ENCODE measurements at places on chromosomes 6 and 20. TPM values are rescaled to one million over a fixed set of nuclear protein-coding genes. Genes with fewer than 3 reads are reported as not detected.

- DNase-seq: no peak
Observed at GRCh38 chr20:62815066-62815991, 1.5 kb upstream of the COL9A3 start.

The FAM184A gene
- polyA plus RNA-seq: 11.3 TPM

- no peak for DNase-seq
Observed at GRCh38 chr6:56072856-56073255, 174.5 kb downstream of the COL21A1 start.

The DPPA5 gene
- not detected for polyA plus RNA-seq

The TNFRSF6B gene
- polyA plus RNA-seq: 0.67 TPM

The ZSCAN26 gene
- polyA plus RNA-seq: 37.2 TPM

DNA sequence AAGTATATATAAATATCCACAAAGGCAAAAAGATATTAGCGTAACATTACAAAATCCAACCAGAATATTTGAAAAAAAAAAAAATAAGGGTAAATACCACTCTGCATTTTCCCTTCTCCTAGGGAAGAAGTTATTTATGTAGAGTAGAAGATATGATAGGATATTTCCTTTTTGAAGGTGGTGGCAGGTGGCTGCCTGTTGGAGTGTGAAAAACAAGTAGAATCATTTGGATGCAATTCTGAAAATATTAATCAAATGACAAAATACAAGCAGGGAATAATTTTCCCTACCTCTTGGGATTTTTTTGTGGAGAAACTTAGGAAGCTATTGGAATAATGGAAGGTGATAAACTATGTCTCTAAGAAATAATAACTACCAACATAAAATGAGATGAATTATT lies 62.5 kb upstream of the OGFRL1 start:
- DNase-seq: no peak

DNA sequence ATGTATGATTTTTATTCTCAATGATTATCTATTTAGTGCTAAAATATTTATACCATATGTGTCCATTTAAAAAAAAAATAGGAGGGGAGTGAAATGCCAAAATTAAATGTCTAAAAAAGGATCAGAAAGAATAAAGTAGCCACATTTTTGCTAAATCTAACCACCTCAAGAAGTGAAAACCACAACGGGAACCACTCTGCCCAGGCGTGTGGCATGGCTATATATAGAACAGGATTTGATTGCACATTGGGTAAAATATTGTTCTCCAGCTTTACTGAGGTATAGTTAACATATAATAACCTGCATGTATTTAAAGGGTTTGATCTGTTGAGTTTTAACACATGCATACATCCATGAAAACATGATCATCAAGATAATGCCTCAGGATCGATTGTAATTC lies 19.0 kb upstream of the AFDN start:
- DNase-seq: no peak

The MYLK2 gene
- 0.87 TPM for polyA plus RNA-seq

- no peak for DNase-seq
Observed at GRCh38 chr20:49661560-49662329, 51.9 kb downstream of the B4GALT5 start.

GRCh38 chr20:20167698-20168097 lies 115.4 kb downstream of the CFAP61 start:
- no peak for DNase-seq

DNA sequence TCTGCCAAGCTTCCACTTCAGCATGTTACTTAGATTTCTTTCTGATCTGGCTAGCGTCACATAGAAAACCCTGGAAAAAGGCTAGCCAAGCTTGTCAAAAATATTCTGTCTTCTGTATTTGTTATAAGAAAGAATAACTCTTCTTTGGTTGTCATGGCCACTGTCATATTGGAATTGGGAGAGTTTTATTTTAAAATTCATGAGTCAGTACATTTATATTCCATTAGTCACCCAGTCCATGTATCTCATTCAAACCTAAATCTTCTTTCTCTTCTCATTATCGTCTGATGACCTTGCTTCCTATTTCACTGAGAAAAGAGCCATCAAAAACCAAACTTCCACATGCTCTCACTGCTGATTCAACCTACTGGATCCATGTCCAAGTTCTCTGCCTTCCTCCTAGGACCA lies 65.7 kb downstream of the EPM2A start:
- no peak for DNase-seq

The ZBTB46 gene
- 16.1 TPM for polyA plus RNA-seq

The CDSN gene
- polyA plus RNA-seq: not detected

The SLC22A16 gene
- 3.1 TPM for polyA plus RNA-seq

DNA sequence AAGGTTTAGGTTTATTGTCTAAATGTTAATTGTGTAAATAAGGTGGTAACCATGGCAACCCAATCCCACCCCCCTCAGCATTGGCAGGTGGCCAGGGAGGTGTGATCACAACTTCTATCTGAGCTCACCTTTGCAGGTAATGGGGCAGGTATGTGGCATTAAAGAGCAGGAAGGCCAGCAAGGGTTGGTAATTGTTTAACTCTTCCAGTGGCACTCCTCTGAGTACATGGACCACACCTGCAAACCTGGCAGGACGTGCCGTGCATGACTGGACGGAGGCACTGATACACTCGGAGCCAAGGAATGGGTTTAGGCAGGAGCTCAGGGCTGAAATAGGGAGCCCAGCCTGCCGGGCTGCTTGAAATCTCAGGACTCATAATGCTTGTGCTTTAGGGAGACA lies 107.0 kb upstream of the BMP2 start:
- no peak for DNase-seq

DNA sequence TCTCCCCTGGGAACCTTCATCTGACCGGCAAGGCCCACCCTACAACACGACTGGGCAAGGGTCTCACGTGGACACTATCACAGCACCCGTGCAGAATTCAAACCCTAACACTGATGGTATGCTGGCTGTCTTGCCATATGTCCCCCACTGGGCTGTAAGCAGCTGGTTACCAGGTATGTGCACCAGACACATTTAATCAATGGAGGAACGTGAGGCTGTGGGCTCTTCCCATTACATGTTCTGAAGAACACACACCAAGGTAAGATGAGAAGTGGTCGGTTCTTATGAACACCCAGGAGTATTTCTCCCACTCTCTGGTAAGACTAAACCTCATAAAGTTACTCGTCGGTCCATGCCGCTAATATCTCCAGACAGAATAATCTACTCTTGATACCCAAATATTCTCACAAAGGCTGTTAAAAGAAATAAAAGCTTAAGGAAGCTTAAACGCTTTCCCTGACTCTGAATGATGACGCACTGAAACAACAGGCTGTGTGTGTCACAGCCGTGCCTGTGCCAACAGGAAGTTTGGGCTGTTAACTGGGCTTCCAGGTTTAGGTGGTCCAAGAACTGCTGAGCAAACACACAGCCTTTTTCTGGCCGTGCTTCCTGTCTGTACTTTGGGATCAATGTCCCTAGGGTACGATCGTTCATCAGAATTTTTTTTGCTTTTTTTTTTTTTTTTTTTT lies 75.3 kb downstream of the SLC23A2 start:
- no peak for DNase-seq

GRCh38 chr6:36829919-36830544 lies 9.2 kb downstream of the CPNE5 start:
- DNase-seq: no peak

DNA sequence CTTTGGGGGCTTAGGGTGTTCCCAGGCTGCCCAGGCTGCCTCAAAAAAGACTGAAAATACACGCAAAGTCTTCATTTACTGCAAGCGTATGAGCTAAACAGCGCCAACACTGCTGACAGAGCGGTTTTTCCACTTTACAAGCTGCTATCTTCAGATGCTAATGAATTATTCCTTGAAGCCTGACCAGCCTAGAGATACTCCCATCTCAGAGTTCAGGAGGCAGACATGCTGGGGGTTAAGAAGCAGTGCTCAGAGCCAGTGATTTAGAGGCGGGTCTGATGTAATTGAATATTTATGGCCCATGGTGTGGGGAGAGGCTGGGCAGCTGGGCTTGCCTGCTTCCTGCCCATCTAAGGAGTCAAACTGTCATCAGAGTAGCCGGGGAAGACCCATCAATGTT lies 241.4 kb downstream of the SLC24A3 start:
- DNase-seq: peak; percentile 41
